ENCODE measurements at places on chromosomes 5 and 9.
A peak's percentile ranks its signal among the peaks of the same experiment; 100 is the strongest.

- no peak for DNase-seq
These were observed 296.2 kb downstream of the PJA2 start for GRCh38 chr5:109113608-109114007.

GRCh38 chr5:89351975-89352374 is 469.0 kb upstream of the MEF2C start:
- no peak for DNase-seq

DNA sequence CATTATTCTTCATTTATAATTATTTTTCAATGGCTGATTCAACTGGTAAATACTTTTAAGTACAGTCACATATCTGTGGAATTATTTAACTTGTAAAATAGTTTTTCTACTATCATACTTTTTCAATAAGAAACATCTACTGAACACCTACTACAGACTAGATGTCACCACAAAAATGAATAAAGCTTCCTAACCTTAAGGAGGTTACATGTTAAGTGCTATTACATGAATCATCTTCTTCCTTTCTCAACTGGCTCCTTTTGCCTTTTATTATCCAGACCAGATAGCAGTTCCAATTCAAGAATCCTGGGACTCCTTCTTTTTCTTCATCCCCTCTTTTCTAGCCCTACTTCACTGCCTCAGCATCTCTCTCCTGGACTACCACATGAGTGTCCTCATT is 4.7 kb downstream of the PGGT1B start:
- no peak for DNase-seq

DNA sequence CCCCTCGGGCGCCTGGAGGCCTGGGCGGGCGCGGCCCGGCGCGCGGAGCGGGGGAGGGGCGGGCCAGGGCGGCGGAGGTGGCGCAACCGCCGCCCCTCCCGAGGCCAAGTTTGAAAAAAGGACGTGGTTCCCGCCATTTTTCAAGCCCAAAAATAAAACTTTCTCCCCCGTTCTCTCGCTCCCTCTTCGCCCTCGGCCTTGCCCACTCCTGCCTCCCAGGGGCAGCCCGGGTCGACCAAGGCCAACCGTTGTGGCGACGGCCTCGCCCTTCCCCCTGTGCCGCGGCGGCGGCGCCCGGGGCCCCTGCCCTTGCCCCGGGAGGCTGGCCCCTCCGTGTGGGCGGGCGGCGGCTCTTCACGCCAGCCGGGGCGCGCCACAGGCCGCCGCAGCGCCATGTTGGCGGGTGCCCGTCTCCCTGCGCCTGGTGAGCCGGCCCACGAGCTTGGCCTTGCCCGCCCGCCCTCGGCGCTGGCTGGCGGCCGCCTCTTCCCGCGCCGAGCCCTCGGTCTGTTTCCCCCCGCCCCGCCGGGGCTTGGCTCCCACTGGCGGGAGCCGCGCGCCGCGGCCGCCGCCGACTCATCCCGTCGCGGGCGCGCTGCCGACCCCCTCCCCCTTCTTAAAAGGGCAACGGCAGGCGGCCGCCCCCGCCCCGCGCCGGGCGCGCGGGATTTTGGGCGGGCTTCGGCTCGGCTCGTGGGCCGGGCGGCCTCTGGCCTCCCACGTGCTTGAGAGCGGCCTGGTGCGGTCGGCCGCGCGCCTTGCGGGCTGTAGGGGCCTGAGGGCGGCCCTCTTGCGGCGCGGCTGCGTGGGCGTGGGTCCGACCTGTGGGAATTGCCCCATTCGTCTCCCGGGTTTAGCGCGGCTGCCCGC is 1.3 kb downstream of the ANP32B start:
- DNase-seq = peak; percentile 44
